Naive B cell (primary cell): ENCODE measurements at places on chromosomes 5 and 9. TPM values are rescaled to one million over a fixed set of nuclear protein-coding genes. Genes with fewer than 3 reads are reported as not detected.

Gene CD180
- polyA plus RNA-seq: 42.0 TPM

Gene TAF11L5
- not detected for polyA plus RNA-seq

Gene SV2C
- polyA plus RNA-seq: not detected

DNA sequence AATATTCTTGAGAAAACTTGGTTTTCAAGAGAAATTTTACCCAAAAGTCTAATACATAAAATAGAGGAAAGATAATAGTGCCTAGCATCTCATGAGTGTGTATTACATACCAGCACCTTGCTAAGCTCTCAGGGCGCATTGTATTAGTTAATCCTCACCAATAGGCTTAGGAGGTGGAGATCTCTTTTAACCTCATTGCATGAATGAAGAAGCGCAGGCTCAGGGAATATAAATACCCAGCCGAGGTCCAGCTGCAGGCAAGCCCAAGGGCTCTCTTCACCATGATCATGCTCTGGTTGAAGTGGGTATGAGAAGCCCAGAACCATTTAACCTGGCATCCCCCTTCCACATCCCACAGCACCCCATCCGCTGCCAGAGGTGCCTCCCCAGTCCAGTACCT is 46.0 kb downstream of the CAMK2A start:
- DNase-seq: no peak
- no peaks in the 10 kb centered on the region for H3K27me3 ChIP-seq
- no peak overlapping the region for H3K4me3 ChIP-seq
- no peaks in the 10 kb centered on the region for H3K36me3 ChIP-seq
- no peak overlapping the region for H3K27ac ChIP-seq

DNA sequence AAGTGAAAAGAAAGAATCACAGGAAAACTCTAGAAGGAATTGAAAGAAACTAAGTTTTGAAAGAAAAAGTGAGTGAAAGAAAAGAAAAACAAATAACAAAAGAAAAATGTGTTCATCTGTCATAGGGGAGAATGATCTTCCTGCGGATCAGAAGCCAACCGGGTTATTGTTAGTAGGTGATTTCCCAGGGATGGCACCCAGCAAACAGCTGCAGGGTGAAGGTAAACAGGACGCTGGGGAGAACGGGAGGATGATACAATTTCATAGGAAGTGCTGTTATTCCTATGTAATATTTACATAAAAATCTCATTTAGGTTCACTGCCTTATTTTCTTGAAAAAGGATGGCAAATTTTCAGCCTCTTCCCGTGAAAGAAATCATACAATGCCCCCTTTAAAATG is 72.4 kb upstream of the LHFPL2 start:
- no peak overlapping the region for H3K4me3 ChIP-seq
- no peak for DNase-seq
- H3K27ac ChIP-seq: peak overlapping the region; percentile 53
- no peaks in the 10 kb centered on the region for H3K27me3 ChIP-seq
